ENCODE measurements at places on chromosomes 16 and 17.

DNA sequence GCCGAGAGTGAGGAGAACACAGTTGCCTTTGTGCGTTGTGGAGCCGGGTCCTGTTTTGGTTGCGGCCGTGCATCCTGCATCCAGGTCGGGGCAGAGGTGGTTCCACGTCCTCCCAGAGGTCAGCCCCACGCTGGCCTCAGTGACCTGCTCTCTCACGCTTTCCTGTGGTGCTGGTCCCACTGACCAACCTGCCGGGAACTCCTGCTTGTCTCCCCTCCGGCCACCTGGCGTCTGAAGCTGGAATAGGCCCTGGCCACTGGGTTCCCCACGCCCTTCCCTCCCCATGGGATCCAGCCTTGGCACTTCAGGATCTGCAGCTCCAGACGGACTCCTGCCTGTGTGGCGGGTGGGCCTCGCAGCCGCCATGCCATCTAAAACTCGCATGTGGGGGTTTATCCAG lies 85.5 kb upstream of the ZNF750 start:
- DNase-seq: no peak

DNA sequence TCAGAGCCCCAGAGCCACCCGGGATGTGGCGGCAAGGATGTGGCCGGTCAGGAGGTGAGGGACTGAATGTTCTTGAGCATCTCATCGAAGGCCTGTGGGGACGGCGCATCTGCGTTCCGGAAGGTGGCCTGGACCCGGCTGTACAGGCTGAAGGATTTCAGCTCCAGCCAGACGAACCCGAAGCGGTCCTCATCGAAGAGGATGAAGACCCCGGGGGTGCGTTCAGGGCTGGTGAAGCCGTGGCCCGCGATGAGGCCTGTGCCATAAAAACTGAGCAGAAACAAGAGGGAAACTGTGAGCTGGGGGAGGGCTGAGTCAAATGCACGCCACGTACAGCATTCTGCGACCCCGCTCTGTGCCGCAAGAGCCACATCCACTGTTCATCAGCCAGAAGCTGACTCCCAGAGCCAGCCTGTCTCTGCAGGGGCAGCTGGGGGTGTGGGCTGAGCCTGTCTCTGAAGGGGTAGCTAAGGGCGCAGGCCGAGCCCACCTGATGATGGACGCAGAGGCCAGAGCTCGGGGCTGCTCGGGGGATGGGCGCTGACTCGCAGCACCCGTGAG lies 14.1 kb upstream of the C16orf95 start:
- no peak for DNase-seq

- no peak for DNase-seq
These were observed 2.0 kb upstream of the C17orf99 start for GRCh38 chr17:78144147-78144719.

DNA sequence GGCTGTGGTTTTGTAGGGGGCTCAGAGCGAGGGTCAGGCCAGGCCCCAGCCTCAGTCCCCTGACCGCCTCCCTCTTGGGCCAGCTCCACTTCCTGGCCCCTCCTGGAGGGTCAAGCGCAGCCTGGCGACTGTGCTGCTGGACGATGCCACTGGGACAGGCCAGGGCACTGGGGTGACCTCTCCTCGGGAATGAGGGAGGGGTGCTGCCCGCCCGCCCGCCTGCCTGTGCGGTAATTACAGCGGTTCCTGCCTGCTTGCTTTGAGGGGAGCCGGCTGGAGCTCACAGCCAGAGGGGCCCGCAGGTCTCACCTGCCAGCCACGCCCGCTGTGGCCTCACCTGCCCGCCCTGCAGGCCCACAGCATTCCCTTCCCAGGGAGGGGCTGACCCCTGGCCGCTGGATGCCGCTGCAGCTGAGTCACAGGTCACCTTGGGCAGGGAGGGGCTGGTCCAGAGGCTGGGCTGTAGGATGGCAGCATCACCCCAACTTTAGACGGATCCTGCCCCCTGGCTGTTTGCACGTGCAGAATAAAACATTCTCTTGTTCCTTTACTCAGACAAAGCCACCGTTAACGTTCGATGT lies 76.7 kb upstream of the CBX4 start:
- DNase-seq: no peak

DNA sequence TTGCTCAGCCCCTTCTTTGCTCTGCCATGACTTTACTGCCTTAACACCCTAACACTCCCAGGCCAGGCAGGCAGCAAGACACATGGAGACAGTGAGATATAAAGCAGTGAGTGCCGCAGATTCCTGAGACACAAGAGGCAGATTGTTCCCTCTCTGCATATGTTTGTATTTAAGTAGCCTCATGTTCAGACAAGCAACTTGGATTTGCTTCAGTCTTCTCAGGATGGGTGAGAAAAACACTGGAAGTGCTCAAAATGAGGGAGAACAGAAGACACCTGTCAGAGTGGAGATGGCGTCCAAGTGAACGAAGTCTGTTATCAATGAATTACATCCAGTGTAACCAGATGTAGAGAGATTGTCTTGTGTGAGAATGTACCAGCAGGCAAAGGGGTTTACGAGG lies 86.8 kb downstream of the CES1 start:
- DNase-seq: no peak

DNA sequence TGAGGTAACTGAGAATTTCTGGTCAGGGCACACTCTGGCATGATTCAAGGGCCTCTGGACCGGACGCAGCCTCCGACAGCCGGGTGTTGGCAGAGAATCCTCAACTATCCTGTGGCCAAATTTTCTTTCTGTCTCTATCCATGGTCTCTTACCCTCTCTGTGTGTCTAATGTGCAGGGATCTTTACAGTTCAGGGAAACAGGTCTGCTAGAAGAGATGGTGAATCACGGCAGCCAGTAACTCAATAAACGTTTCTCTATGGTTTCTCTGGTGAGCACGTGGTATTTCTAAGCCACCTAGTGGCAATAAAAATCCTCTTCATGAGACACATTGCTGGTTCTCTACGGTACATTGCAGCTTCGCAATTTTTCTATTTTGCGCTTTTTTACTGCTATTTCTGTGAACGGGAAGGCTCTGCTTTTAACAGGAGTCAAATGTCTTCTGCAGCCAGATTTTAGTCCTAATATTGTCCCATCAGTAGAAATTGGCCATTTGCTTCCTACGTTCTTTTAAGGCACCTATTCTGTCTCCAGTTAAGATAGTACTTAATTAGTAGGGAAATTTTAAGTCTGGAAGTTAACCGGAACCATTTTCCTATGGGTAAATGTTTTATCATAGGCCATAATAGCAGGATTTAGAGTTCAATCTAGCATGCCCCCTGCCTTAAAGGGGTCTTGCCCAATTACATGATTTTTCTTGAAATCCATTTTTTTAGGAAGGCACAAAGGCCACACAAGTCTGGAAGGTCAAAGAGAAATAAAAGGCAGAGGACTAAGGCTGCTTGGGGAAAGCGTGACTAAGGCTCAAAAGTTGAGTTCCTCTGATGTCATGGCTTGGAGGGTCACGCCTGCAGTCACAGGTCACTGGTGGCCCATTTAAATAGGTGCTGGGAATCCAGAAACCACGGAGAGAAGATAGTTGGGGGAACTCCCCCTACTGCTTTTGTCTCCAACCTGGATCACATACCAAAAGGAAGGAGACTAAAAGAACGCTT lies 31.5 kb downstream of the QPRT start:
- no peak for DNase-seq

- no peak for DNase-seq
These were observed 1.7 kb upstream of the HSBP1 start for GRCh38 chr16:83806036-83806435.

DNA sequence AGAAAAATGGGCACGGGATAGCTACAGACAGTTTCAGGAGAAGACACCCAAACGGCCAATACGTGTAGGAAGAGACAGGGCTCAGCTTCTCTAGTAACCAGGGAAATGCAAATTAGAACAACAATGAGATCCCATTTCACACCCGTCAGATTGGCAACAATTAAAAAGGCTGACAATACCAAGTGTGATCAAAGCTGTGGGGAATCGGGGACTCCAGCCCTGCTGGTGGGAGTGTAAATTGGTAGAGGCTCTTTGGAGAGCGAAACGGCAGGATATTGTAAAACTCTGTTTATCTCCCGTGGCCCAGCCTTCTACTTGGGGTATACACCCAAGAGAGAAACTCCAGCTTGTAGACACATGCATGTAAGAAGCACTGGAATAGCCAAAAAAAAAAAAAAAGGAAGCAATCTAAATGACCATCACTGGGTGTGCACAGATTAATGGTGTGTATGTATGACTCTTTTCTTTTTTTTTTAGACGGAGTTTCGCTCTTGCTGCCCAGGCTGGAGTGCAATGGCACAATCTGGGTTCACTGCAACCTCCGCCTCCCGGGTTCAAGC lies 27.5 kb downstream of the MYBBP1A start:
- no peak for DNase-seq

GRCh38 chr16:74480150-74481029 lies 59.1 kb upstream of the CLEC18B start:
- no peak for DNase-seq

GRCh38 chr16:7602291-7602950 lies 269.8 kb downstream of the RBFOX1 start:
- no peak for DNase-seq
